WTC11 (cell line): ENCODE measurements at places on chromosomes 2 and 18. TPM values are rescaled to one million over a fixed set of nuclear protein-coding genes. Genes with fewer than 3 reads are reported as not detected.
A peak's percentile ranks its signal among the peaks of the same experiment; 100 is the strongest.

DNA sequence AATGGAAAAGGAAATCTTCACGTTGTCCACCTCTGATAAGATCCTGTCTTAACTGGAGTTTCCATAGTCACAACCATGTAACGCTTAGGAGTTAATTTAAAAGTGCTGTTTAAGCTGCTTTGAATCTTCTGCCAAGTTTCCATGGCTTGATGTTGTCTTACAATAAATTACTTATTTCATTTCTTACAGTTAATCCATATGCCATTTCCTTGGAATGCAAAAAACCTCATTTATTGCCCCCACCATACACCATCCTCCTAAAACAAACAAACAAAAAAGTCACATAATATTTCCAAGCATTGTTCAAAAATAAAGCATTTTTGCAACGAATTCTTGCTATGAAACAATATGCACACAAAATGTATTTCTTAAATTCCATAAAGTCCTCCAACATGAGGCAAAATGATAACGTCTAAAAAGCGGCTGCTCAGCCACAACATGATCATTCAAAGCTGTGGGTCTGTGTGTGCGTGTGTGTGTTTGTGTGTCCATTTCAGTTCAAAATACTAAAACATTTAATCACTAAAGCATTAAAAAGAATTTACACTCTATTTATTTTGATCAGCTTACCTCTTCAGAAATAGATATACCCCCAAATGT is 46.8 kb upstream of the PXDN start:
- DNase-seq = no peak

DNA sequence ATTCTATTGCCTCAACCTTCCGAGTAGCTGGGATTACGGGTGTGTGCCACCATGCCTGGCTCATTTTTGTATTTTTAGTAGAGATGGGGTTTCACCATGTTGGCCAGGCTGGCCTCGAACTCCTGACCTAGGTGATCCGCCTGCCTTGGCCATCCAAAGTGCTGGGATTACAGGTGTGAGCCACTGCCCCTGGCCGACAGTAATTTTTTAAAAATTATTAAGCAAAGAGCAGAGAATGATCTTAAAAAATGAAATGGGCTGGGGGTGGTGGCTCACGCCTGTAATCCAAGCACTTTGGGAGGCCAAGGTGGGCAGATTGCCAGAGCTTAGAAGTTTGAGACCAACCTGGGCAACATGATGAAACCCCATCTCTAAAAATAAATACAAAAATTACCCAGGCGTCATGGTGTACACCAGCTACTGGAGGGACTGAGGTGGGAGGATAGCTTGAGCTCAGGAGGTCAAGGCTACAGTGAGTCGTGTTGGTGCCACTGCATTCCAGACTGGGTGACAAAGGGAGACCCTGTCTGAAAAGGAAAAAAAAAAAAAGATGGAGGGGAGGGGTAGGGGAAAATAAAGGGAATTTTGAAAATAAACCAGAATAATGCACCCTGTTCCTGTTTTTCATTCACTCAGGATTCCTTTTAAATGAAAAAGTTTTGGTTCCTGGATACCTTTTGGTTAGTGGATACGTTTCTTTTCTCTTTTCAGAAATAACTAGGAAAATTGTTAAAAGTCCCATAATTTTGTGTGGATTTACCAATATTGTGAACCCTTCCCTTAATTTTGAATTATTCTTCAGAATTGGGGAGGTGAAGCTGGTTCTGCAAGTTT is 33.9 kb downstream of the MAP4K4 start:
- DNase-seq = no peak

GRCh38 chr2:48227617-48228344 is 302.2 kb upstream of the STON1 start:
- no peak for DNase-seq

Gene RAB27B
- 0.30 to 0.87 TPM (median 0.80 TPM) in 3 replicates for total RNA-seq

DNA sequence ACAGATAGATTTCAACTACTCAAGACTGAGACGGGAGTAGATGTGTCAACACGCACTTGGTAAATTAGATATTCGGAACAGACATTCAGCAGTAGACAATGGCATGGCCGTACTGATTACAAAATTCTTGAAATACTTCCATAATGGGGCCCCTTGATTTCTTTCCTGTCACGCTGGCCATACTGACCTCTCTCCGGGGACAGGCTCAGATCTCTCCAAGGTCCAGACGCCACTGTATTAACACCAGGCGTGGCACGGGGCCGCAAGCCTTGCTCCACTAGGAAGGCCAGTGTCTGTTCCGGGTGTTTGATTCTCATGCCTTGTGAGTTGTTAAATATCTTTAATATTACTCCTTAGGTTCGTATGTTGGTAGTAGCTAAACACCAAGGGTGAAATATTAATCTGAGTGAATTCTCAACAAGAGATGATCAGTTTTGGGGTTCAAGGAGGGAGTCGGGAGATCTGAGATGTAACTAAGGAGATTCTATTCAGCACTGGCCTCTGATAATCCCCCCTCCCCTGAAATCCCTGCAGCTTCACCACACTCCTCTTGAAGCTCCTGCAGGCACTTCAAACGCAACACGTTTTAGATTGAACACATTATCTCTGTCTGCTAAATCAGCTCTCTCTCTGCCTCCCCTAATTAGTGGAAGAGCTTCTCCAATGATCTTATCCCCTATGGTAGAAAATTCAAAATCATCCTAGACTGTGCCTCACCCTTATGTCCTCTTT is 2.2 kb upstream of the EHD3 start:
- DNase-seq = no peak

DNA sequence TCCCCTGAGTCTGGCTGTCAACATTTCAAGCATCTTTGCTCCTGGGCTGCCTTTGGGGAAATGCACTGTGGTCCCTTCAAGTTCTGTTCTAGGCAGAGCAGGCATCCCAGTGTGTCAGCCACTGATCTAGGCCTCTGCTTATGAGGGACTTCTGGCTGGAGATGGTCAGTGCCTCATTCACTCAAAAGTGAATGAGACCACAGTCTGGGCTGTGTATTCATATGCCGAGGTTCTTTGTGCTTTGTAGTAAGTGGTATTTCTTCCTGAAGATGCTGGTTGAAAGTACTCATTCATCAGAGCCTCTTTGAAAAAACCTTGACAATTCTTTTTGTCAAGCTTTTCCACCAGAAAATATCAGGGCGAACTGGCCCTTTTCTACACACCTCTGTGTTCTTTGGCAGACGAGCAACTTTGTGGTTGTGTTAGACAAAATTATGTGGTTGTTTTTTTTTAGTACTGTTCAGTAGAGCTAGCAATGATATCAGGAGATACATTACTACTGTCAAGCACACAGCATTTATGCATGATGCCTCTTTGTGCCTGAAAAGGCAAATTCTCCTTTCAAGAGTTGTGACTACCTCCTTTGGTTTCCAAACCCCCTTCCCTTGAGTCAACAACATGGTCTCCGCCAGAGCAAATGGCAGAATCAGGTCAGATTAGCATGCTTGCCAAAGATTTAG is 510.9 kb upstream of the NRP2 start:
- no peak for DNase-seq

DNA sequence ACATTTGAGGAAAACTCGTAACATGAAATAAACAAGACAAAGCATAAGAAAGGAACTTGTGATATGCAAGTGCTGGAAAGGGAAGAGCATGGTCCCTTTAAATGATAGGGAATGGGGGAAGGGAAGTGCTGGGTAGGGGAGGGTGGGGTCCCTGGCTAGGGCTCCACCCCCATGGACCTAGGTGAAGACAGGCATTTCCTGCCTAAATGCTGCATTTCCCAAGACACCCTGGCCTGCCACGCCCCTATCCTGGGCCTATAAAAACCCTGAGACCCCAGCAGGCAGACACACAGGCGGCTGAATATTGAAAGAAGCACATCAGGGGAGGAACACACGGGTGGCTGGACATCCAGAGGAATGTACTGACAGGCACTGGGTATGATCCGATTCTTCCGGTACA is 499.9 kb downstream of the ZEB2 start:
- DNase-seq = peak; percentile 15

DNA sequence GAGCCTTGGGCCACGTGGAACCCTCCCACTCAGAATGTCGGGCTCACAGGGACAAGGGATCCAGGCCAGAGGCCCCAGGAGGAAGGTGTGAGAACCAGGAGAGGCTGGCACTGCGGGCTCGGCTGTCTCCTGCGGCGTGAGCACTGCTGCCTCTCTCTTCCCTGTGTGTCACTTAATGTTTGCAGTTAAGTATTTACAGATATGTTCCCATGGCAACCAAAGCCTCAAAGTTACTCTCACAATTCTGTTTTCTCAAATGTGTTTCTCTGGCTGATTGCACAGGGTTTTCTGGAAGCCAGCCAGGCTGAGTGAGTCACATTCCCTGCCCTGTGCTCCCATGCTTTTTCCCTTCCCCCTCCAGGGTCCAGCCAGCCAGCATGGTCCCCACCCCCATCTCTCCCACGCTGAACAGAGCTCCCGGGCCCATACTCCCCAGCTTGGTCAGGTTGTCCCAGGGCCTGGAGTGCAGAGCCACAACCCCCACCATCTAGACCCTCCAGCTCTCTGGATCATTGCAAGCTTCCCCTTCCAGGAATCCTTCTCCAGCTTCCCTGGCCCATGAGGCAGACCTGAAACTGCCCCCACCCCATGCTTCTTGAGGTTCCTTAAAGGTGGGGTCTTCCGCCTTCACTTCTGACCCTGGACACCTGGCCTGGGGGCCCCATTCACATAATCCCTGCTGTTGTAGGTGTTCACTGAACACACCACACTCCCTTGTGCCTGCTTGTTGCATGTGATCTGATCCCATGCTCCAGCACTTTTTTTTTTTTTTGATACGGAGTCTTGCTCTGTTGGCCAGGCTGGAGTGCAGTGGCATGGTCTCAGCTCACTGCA is 265.9 kb downstream of the CELF4 start:
- DNase-seq = no peak

Gene FEV
- total RNA-seq = not detected in 3 replicates

DNA sequence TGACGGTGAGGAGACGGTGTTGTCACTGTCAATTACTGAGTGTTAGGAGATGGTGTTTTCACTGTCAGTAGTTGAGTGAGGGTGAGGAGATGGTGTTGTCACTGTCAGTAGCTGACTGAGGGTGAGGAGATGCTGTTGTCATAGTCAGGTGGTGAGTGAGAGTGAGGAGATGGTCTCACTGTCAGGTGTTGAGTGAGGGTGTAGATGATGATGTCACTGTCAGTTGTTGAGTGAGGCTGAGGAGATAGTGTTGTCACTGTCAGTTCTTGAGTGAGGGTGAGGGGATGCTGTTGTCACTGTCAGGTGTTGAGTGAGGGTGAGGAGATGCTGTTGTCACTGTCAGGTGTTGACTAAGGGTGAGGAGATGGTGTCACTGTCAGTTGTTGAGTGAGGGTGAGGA is 3.4 kb upstream of the ATP9B start:
- DNase-seq = no peak

GRCh38 chr2:40955635-40956034 is 503.7 kb upstream of the SLC8A1 start:
- DNase-seq = no peak

Gene ALK
- 0.09 to 0.11 TPM in 2 of 3 replicates, not detected in the other for total RNA-seq

GRCh38 chr2:241151934-241152660 is 1.8 kb downstream of the PPP1R7 start:
- no peak for DNase-seq

Gene CD8B2
- 0.09 TPM in 1 of 3 replicates, not detected in the others for total RNA-seq

Gene MARCO
- 0.11 to 0.39 TPM in 2 of 3 replicates, not detected in the other for total RNA-seq

DNA sequence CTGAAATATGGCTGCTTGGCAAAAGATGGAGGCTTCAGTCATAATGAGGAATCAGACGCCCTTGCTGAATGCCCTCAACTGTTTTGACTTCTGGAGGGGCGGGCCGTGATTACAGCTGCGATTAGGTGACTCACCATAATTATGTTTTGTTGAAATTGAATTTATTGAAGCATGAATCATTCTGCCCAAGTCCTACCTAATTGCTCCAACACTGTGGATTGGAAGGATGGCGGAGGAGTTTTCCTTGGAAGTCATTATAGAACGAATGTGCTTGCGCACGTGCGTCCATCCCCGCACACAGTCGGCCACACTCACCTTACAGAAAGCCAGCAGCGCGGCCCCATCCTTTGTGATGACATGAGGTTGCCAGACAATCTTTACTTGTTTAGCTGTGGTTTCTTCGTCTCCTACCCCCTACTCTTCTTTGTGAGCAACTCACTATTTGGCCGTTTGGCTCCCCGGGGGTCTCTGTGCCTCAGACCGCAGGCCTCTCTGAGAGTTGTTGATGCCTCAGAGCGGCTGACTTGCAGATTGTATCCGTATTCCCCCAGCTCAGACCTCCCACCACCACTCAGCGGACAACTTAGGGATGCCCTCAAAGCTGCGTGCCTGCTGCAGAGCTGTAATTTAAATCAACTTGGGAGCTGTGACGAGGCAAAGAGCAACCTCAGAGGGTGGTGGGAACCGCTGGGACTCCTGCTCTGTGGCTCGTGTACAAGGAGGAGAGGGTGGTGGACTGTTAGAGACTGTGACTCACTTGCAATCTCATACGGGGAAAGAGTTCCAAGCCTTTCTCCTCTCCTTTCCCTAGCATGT is 513.4 kb downstream of the TNS1 start:
- peak; percentile 16 for DNase-seq

GRCh38 chr2:109157563-109158105 is 28.6 kb downstream of the SH3RF3 start:
- DNase-seq = no peak

Gene POMC
- 3.2 to 4.4 TPM (median 3.7 TPM) in 3 replicates for total RNA-seq

- no peak for DNase-seq
These were observed 5.9 kb upstream of the DLX2 start for GRCh38 chr2:172108587-172108930.

GRCh38 chr2:74417197-74417596 is 4.2 kb downstream of the C2orf81 start:
- DNase-seq = no peak

DNA sequence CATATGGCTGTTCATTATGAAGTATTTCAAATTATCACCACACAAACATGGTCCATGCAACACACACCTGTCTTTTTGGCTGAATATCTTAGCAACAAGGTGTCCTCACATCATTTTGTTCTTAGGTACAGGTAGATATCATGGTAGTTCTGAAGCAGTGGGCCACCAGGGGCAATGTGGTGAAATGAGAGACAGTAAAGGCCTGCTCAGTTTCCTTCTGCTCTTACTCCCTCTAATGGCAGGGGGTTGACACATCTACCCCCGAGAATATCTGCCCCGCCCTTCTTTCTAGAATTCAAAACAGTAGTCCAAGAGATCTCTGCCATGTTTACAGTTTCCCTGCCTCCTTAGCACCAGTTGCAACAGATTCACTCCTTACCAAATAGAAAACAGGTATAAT is 147.0 kb upstream of the KLHL14 start:
- peak; percentile 59 for DNase-seq

GRCh38 chr2:60526623-60527022 is 26.8 kb downstream of the BCL11A start:
- no peak for DNase-seq

GRCh38 chr18:12751891-12752290 is 49.0 kb downstream of the PSMG2 start:
- DNase-seq = no peak

DNA sequence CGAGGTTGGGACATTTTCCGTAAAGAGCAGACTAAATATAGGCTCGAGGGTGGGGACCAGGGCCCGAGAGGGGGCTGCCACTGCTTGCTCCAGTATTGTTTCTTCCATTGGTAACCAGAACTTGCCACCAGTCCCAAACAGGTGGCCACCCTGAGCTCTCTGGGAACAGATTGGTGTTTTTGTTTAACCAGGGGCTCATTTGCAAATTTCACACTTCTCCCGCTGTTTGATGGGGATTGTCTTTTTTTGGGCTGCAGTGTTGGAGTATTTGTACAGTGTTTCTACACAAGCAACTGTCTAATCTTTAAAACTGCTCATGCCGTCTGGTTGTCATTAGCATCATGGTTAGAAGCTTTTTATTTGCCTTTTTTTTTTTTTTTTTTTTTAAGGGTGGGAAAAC is 8.5 kb downstream of the AGAP1 start:
- no peak for DNase-seq

Gene PLGLB2
- total RNA-seq = 0.15 to 0.41 TPM (median 0.37 TPM) in 3 replicates

Gene LRRC30
- not detected in 3 replicates for total RNA-seq
